ENCODE measurements at places on chromosomes 2 and 18.
A peak's percentile ranks its signal among the peaks of the same experiment; 100 is the strongest.

DNA sequence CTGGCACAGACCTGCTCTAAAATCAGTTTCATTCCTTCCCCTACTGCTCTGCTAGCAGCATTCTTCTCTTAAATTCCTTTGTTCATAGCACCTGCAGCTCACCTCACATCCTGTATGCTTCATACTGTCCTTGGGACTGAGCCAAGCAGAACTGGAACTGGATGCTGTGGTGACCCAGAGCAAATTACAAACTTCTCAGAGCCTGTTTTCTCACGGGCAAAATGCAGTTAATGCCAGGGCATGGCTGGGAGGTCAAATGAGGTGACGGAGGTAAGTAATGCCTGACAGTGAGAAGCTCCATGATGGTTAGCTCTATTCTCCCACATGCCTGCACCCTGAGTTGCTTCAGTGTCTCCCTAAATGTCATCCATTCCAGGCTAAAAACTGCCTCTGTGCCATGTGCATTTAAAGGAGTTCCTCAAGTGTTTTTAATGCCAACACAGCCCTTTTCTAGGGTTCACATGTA lies 29.7 kb downstream of the C2orf42 start:
- no peak for DNase-seq

GRCh38 chr2:209367075-209367747 lies 56.6 kb upstream of the MAP2 start:
- DNase-seq: no peak

DNA sequence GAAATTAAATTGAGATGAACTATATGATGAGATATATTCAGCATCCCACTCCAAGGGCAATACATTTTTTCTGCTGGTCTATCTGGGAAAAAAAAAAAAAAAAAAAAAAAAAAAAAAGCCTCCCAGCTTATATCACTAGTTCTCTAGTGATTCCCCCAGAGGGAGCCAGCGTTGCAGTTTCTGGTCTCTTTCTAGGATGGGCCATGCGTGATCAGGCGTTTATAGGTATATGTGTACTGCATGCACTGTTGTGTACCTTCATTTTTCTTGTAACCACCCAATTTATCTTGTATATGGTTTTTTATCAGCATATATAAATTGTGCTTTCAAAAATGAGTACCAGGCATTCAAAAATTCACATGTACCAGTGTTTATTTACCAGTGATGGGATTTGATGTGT lies 35.1 kb downstream of the DCDC2C start:
- DNase-seq: no peak

DNA sequence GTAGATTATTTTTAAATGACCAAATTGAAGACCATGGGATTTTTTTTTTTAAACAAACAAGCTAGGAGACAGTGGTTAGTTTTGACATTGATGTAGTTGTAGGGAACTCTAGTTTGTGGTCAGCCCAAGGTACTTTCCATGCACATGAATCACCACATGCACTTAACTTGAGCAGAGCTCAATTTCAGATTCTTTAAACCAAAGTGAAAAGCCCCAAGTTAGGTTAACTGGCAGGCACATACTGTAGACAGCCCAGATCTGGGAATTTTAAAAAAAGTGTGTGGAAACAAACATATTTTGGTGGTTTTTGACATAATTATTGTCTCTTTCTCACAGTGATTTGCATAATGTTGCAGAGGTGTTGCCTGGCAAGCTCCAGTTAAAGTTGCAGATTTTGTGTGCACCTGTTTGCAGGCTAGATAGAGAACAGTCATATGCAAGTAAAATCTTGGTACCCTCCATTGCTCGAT lies 88.4 kb downstream of the BCL2L11 start:
- DNase-seq: no peak

DNA sequence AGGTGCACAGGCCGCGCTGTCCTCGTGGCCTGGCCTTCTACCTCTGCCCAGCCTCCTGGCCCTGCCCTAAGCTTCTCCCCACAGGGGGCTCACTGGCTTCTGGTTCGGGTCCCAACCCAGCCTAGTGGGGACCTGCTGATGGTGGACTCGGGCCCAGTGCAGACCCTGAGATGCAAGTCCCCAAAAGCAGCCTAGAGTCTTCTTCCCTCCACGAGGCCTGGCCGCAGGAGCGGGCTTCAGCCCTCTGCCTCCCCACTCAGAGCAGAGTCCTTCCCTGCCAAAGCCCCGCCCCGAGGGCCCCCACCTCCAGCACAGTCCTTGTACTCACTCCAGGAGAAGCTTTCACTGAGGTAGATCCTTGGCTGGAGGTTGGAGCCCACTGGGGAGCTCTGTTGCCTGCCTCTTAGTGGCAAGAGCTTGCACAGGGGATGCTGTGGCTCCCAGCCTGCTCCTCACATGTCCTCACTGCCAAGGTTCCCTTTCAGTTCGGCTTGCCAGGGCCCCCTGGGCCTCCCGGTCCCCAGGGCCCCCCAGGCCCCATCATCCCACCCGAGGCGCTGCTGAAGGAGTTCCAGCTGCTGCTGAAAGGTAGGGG lies 3.6 kb downstream of the ERFE start:
- DNase-seq: no peak

- no peak for DNase-seq
Observed at GRCh38 chr18:65748321-65748720, 2.5 kb upstream of the CDH7 start.

- DNase-seq: no peak
Observed at GRCh38 chr2:187312718-187313282, 135.3 kb downstream of the CALCRL start.

DNA sequence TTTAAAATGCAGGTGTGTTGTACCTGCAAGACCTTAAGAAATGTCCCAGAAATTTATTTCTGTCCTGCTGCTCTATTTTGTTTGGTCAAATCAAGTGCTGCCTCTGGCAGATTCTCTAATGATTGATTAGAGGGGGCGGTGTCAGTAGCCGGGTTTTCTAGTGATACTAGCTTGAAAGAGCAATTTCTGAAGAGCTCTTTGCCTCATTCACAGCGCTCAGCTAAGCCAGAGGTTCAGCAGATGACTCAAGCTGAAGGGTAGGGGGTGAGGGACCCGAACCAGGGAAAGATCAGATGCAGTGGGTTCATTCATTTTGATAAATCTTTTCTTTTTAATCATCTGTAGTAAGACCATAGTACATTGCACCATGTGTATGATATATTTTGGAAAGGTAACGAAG lies 15.0 kb downstream of the ZBTB7C start:
- DNase-seq: no peak

DNA sequence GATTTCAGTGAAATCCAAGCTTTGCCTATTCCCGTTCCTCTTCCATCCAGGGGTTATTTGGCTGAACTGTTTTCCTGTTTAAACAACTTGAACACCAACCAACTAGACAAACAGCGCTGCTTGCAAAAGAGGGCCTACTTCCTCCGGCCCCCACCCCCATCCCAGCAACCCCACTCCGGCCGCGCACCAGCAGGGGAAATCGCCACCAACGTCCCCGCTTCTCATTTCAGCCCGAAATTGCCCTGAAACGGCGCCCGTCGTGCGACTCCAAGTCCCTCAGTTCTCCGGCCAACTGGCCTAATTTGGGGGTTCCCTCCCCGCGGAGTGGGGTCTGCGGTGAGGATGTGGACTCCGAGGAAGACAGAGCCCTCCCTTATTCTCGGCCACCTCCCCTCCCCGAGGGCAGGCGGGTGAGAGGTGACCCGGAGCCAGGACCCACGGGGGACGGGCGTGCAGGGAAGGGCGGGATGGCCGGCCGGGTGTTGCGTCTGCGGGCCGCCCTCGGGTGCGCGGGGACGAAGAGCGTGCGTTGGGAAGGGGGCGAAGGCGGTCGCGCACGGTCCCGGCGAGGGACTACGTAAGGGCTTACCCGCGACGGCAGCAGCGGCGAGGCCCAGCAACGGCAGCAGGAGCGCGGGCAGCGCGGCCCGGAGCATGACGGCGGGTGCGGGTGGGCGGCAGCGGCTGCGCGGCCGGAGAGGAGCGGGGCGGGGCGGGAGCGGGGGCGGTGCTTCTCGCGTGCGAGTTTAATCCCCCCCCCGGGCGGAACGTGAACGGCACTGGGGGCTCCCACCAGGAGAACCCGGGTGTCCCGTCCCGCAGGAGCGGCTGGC lies at the start of gene CD302:
Gene CD302, minus strand, starts transcription at position 666 of the 833 bp plus-strand sequence. Its CDS starts 10 bp downstream, at position 656.
- peak; percentile 10 for DNase-seq

DNA sequence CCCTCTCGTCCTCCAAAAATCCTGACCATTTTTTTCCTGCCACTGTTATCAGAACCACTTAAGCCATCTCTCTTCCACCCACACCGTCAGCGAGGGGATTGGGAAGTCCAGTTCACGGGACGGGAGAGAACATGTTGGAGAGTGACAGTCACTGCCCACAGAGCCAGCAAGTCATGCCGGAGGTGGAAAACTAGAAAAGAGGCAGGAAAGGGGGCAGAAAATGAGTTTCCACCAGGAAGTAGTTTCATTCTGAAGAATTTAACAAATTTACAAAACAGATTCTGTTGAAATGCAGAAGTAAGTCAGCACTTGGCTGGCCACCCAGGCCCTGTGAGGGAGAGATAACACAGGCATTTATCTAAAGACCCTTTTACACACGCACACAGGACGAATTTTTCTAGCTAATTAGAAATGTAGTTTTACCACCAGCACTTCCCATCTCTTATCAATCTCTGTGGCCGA lies 431.3 kb downstream of the TSN start:
- DNase-seq: no peak

GRCh38 chr2:192327576-192327975 lies 132.8 kb upstream of the TMEFF2 start:
- DNase-seq: no peak

DNA sequence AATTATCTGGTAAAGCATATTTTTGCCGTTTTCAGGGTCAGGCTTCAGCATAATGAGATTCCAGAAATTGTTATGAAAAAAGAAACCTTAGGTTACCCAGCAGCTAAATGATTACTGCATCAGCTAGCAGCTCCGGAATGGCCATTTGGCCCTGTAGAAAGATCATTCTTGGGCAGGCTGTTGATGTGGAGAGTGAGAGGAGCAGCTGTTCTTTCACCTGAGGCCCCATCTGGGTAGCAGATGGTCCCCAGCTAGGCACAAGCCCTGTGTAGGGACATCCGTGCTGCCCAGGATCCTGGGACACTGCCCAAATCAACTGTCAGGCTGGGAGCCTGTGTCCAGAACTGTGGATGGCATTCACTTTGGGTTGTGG lies 61.8 kb downstream of the NEDD4L start:
- no peak for DNase-seq

DNA sequence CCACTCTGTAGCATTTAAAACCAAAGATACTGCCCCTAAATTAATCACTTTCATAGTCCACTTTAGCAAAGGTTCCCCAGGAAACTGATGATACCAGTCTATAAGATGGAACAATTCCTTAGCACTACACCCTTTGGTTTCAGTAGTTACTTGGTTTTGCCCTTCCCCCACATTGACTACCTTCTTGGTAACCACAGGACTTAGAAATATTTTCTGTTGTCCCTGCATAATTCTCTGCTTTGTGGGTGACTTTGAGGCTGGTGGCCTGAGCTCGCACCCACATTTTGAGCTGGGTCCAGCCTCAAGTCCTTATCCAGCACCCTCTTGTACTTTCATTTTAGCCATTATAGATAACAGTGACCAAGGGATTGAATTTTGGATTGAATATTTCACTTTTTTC lies 23.1 kb downstream of the ELP2 start:
- DNase-seq: no peak

DNA sequence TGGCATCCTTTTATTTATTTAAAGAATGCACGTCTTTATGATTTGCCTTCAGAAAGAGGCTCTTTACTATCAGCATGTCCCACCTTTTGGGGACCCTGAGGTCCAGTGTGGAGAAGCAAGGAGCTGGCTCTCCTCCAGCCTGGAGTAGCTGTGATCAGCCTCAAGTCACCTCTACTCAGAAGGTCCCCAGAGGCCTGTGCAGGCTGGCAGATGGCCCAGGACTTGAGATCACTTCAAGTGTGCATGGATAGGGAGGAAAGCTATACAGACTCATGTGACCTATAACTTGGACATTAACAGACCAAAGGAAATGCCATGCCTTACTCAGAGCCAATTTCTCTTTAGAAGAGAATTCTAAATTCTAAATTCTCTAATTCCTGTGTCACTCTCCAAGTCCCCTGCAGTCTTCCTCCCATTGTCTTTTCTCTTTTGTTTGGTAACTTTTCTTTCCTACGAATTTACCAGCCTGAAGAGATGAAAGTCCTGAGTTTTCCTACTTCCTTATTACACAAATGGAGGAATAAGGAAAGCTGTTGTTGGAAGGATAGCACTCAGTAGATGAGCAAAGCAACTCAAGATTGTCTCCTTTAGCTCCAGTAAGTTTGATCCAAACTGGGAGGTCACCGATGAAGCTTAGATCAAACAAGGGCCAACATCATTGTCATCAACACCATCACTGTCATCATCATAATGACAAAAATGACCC lies 163.9 kb downstream of the GFPT1 start:
- no peak for DNase-seq

GRCh38 chr2:145012806-145013205 lies 492.9 kb upstream of the ZEB2 start:
- no peak for DNase-seq

DNA sequence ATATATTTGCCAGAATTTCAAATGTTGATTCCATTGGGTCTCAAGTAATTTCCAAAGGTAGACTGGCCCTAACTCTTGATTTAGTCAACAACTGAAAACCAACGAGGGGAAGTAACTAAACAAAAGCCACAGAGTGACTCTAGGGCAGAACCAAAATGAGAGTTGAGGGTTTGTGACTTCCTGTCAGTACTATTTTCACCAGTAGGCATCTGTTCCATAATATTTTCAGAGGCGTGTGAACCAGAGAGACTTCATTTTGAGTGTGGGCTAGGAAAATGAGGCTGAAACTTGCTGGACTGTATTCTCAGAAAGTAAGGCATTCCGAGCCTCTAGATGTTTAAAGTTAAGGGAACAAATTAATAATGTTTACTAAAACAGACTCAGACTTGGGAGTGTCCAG lies 70.6 kb downstream of the GDF7 start:
- no peak for DNase-seq

- no peak for DNase-seq
Observed at GRCh38 chr2:16680304-16680703, 14.7 kb upstream of the CYRIA start.

- DNase-seq: no peak
Observed at GRCh38 chr2:5763531-5763930, 71.3 kb downstream of the SOX11 start.

DNA sequence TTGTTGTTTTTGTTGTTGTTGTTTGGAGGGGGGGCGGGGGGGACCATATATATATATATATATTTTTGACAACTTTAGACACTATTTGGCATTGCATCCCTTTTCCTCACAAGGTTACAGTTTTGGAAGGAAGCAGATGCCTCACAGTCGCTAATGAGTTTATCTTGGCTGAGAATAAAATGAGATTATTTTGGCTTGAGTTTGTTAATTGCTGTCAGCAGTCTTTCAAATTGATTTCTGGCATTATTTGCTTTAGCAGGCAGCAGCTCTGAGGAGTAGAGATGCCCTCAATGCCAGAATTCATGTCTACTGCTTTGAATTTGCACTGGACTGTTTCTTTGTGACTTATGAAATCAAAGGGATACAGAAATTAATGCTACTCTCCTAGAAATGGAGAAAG lies 595.2 kb upstream of the HNMT start:
- DNase-seq: no peak

DNA sequence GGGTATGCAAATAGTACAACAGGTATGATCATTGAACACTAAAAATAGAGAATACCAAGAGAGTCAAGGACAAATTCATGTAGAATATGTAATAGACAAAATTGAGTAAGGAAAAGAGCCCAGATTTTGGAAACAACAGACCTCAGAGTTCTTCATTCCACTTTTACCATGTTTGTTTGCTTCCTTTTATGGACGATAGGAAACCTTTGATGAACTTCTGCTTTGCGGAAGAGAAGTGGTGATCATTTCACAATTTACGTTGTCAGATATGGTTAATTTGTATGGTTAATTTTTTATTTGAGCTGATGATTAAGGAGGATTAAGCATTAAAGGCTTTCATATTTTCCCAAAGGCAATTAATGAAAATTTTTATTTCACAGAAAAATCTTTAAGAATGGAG lies 16.3 kb downstream of the MARCHF7 start:
- DNase-seq: no peak

- DNase-seq: no peak
Observed at GRCh38 chr2:19104503-19104902, 253.9 kb downstream of the OSR1 start.

Data from activated CD4-positive, alpha-beta T cell treated with anti-CD3 and anti-CD28 coated beads, Interleukin-2, amount 50 U/mL, for 24 hours (primary cell).